ENCODE measurements at places on chromosomes 1 and 21.

DNA sequence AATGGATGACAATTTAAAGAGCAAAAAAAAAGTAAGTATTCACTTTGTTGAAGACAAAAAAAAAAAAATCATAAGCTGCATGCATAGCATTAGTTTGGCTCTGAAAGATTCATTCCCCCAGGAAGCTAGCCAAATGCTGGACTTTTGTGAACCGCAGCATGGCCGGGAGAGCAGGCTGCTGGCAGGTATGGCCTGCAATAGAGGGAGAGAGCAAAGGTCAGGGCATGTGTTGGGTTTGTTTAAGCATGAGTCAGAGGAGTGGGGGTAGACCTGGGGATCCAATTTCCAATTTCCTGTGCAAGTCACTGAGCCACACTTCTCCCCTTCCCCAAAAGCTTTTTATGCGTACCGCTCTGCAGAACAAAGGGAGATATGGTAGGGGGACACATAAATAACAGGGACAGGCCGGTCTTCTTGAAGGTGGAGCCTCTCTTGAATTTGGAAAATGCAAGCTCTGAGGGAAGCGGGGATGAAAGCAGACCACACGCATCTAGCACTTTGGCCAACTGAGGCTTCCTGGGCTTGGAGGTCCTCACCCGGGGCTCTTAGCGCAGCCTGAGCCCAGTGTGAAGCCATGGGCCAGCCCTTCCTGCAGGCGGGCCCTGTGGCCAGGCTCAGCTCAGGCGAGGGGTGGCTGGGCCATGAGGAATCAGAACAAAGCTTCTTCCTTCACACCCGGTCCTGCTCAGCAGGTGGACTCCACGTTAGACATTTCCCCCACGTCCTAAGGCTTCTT, 171.1 kb downstream of the TOMM20 start:
- peak; percentile 80 for DNase-seq

DNA sequence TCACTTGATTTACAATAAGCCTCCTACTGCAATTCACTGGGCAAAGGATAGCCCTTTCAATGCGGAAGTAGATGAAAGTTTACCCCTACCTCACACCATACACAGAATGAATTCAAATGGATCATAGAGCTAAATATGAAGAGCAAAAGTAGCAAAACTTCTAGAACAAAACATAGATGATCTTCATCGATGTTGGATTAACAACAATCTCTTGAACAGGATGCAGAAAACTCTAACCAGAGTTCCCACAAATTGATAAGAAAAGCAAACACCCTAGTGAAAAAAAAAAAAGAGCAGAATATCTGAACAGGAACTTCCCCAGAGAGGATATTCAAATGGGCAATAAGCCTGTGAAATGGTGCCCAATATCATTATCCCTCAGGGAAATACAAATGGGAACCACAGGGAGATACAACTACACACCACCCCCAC, 1.9 kb upstream of the UBASH3A start:
- DNase-seq: no peak

GRCh38 chr21:25330266-25330665, 277.0 kb downstream of the MRPL39 start:
- no peak for DNase-seq

DNA sequence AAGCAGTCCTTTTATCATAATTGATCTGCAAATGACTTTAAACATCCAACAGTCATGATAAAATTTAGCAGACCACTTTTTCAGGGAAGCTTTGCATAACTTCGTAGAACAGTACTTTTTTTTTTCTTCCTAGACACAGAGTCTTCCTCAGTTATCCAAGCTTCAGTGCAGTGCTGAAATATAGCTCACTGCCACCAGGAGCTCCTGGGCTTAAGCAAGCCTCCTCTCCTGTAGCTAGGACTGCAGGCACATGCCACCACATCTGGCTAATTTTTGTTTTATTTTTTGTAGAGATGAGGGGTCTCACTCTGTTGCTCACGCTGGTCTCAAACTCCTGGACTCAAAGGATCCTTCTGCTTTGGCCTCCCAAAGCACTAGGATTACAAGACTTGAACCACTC, 3.8 kb downstream of the F13B start:
- no peak for DNase-seq

DNA sequence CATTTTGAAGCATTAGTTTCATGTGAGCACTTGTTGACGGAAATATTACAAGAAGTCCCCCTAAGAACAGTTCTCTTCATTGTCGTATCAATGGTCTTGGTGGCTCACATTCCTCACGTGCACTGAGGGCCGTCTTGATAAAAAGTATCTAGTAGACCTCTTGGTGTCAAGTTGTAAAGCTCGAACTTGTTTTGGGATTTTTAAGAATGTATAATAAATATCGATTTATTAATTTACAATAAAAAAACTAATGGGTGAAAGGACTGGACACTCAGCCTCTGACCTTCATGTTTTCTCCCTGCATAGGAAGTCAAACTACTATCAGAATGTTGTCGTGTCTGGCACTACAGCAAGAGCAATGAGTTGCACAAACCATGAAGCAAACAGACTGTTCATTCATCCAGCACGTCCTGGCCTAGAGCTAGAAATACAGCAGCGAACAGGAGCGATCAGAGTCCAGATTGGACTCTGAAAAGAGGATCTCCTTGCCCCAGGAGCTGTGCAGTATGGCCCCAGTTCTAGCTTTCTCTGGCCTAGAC, 319.2 kb downstream of the SMYD3 start:
- DNase-seq: no peak

GRCh38 chr1:243316366-243316989, 60.6 kb downstream of the SDCCAG8 start:
- DNase-seq: no peak

DNA sequence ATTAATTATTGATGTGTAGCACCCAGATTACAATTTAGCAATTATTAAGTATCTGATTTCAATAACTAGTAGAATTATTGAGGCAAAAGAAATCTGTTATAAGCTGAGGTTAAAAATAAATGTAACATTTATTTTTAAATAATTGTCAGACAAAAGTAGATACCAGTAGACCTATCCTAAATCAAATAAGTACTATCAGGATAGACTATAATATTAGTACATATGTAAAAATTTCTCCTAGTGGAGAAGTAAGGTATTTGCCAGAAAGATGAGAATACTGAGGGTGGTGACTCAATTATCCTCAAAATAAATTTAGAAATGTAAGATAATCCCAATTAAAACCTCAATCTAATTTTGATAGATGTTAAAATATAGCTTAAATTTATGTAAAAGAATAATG, 377.8 kb upstream of the CHRM3 start:
- peak; percentile 4 for DNase-seq

DNA sequence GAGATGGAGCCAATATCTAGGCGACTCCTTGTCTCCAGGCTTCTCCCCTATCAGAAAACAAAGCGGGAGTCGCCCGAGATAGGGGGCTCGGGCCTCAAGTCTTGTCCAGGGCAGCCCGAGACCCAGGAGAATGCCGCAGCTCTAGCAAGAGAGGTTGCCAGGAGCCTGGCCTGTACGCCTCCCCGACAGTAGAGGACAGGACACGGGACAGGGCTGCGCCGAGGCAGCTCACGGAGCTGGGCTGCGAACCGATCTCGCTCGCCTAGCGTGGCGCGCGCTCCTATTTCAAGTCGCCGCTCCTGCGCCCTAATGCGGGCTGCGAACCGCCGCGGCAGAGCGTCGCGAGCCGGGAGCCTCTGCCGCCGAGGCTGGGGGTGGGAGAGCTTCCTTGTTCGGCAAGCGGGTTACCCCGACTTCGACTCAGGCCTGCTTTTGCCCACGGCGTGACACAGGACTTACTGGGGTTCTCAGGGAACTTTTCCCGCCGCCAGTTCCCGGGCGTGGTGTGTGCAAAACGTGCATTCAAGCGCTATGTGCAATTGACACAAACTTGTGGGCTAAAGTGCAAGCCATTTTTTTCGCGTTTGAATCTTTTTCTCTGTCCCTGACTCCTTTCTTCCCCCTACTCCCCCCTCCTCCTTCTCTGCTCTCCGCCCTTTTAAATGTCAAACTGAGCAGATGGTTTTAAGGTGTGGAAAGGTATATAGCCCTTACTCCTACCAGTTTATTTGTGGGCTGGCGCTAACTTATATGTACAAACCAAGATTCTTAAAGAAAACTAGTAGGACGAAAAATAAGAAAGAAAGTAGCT, 2.4 kb upstream of the PROX1 start:
- no peak for DNase-seq

GRCh38 chr1:236862615-236863211, 67.6 kb downstream of the MTR start:
- no peak for DNase-seq

GRCh38 chr21:23316190-23316589, 2291.1 kb downstream of the MRPL39 start:
- DNase-seq: no peak

GRCh38 chr1:118661769-118662320, 326.3 kb downstream of the TBX15 start:
- no peak for DNase-seq

GRCh38 chr1:56532350-56532683, 47.0 kb downstream of the PLPP3 start:
- no peak for DNase-seq

DNA sequence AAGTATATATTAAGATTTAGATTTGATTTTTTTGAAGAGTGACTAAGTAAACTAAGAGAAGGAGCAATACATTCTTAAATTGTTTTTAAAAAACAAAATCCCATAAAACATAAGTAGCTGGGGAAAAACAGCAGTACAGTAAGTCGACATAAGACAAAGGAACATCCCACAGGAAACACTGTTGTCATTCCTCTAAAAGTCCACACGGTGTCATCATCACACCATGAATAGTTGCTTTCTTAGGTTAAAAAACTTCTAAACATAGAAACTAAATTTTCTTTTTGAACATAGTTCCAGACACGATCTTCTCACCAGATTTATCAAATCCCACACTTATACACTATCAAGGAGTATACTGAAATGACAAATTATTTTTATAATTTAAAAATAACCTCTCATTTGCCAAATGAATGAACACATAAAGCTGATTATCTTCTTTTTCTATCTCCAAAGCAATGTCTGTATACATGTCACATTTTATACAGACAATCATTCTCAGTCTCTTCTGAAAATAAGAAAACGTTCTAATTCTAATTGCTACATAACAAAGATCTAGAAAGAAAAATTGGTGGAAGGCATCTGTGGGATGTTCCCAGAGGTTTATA, 15.8 kb downstream of the ODF2L start:
- peak; percentile 57 for DNase-seq

GRCh38 chr1:214328770-214329469, 48.0 kb downstream of the SMYD2 start:
- DNase-seq: peak; percentile 81

- peak; percentile 45 for DNase-seq
These were observed 166.6 kb downstream of the CLEC20A start for GRCh38 chr1:178330153-178330552.

DNA sequence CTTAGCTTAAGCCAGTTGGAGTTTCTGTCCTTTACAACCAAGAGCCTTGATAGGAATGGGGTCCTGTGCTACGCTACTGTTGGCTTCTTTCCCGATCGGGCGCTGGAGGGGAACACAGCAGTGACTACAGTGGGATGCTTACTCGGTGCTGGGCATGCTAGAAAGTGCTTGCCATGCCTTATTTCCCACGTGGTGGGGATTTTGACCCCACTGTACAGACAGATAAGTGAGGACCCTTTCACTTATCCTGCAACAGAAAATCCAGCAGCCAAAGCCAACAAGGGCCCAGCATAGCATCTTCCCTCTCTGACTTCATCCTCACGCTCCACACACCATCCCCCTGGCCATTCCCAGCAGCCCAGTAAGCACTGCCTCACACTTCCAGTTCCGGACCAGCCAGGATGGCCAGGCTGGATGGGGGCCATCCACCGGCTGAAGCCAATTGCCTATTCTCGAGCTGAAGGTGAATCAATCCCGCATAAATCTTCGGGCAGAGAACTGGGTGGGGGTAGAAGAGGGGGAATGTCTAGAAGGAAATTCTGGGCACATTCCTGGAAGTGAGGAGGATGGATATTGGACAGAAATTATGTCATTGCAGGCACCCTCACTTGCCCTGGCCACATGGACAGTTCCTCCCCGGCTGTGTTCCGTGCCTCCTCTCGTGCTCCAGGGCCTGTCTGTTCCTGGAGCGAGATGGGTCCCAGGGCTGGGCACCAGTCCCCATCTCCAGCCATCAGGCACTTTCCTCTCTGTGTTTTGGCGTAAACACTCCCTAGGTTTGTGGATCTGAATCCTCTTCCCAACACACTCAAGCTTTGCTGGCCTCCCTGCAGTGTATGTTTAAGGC, 2.0 kb upstream of the ABCG1 start:
- DNase-seq: no peak

- DNase-seq: peak; percentile 30
These were observed 296.1 kb downstream of the PTPRC start for GRCh38 chr1:198934901-198935305.

DNA sequence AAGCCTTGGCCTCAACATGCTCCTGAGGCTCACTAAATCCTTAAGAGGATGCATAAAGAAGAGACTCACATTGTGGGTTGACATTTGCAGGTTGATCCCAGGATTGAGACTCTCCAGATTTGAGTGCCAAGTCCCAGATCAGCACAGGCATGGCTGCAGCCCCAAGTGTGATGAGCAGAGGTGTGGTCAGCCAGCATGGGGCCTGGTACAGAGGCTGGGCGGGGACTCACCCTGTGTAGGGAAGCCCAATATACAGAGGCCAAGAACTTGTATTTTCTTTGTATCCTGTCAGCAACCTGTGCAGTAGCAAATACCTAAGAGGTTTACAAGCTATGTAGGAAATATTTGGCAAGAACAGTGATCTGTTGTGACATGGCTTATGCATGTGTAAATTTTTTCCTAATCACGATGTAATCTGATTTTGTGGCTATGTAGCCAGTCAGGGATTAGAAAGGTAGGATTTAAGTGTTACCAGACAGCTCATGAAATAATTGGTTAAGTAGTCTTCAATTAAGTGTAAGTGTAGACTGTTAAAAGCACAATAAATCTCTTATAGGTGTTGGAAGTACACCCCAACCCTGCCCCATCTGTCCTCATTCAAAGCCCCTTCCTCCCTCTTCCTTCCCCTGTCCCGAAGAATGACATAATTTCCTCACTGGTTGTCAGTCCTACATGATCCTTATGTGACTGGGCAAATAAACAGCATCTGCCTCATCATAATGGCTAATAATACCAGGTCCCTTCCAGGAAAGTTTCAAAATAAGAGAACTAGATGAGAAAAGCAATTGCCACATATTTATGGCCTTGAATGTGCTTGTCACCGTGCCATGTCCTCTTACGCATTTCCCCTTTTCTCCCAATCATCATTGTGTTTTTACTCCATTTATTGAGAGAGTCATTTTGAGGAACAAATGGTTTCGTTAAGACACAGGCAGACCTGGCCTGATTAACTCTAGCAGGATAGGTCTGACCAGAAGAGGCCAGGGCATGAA, 120.9 kb downstream of the HLX start:
- DNase-seq: no peak

DNA sequence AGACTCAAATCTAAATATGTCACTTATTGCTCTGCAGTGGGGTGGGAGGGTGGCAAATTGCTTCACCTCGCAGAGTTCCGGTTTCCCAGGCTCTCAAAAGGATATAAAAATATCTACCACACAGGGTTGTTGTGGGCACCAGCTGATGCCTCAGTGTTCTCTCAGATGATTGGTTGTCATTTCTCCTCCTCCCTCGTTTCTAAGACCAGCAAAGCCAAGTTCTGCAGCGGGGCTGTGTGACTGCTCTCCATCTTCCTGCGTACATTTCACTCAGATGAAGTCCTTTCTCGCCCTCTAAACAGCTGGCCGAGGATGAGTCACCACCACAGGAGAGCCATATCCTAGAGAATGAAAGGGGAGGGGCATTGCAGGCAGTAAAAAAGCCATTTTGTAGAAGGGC, 35.0 kb upstream of the VWA5B1 start:
- DNase-seq: peak; percentile 56

Measured in RWPE1 (cell line).